ENCODE measurements at places on chromosomes 12 and 14. TPM values are rescaled to one million over a fixed set of nuclear protein-coding genes. Genes with fewer than 3 reads are reported as not detected.

Gene KRT80
- not detected for total RNA-seq

Gene STON2
- total RNA-seq: 46.1 TPM

Gene EXOC5
- 77.7 TPM for total RNA-seq

Gene EIF2S3B
- total RNA-seq: 0.87 TPM

Gene ENDOU
- 0.29 TPM for total RNA-seq

Gene KRT79
- total RNA-seq: not detected

Gene DCN
- total RNA-seq: 1,986 TPM

Gene TEAD4
- 5.7 TPM for total RNA-seq

Gene TPPP2
- not detected for total RNA-seq

Gene RPGRIP1
- not detected for total RNA-seq

Gene ISCU
- 194 TPM for total RNA-seq

Gene AHSA1
- total RNA-seq: 101 TPM

Gene HHIPL1
- 9.3 TPM for total RNA-seq

Gene GPHN
- 8.3 TPM for total RNA-seq

Gene C1QL4
- 0.29 TPM for total RNA-seq

Gene KICS2
- 7.1 TPM for total RNA-seq

Gene NEUROD4
- not detected for total RNA-seq

Gene SERPINA12
- total RNA-seq: not detected

Gene HOXC4
- 0.17 TPM for total RNA-seq
